ENCODE measurements at places on chromosomes 16 and 17.

GRCh38 chr16:68786685-68787418, 49.8 kb downstream of the CDH1 start:
- DNase-seq = no peak

DNA sequence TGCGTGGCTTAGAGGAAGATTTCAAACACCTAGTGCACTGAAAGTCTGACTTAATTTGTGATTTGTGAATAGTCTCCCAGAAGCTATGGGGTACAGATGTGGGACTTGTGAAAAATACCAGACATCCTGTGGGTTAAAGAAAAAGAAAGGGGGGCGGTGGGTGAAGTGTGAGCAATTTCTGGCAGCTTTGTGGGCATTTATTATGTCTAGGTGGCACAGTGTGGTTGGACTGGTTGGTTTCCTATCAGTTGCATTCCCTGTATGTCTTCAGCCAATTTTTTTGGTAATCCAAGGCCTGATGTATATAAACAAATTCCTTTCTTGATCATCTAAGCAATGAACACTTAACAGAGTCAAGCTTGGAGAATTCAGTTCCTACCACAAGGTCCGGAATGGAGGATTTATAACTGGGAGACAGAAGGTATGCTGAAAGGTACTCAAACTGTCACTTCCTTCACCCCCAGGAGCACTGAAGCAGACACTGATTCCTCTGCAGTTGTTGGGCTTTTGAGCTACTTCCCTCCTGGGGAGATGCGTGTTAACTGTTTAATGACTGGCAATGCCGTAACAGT, 211.6 kb downstream of the WWOX start:
- DNase-seq = no peak

DNA sequence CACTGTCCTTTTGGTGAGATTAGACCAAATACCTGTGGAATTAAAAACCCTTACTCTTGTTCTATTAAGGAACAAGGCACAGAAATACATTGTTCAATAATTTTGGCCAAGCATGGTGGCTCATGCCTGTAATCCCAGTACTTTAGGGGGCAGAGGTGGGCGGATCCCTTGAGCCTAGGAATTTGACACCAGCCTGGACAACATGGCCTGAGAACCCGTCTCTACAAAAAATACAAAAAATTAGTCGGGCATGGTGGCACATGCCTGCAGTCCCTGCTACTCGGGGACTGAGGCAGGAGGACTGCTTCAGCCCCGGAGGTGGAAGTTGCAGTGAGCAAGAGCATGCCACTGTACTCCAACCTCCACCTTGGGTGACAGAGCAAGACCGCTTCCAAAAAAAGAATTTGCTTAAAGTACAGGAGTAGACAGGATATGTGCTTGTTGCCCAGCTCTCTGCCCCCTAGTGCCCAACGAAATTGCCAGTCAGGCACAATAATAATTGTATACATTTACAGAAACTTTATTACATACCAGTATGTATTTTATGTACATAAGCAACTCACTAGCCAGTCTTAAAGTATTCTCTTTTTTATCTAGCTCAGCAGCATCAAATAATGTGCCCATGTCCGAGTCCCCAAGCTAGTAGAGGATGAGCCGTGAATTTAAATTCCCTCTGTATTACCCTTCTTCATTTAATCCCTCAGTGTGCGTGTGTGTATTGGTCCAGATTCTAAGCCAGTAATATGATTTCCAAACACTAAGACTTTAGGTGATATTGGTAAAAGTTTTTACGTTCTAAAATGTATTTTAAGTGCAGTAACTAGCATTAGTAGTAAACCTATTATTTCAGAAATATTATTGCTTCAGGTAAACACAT, 1.4 kb downstream of the THUMPD1 start:
- DNase-seq = no peak

GRCh38 chr17:34082404-34082803, 172.7 kb upstream of the CCL2 start:
- DNase-seq = no peak

GRCh38 chr17:45719335-45720071, 64.6 kb upstream of the CRHR1 start:
- no peak for DNase-seq

GRCh38 chr16:57145046-57146021, 40.5 kb downstream of the PSME3IP1 start:
- peak; percentile 15 for DNase-seq

GRCh38 chr17:82418001-82418986, at the start of the genes HEXD and OGFOD3:
Gene HEXD, plus strand, starts transcription at chr17:82418347. Its CDS starts 1,453 bp downstream, at chr17:82419800.
Gene OGFOD3, minus strand, starts transcription at chr17:82418586. Its CDS starts 101 bp downstream, at chr17:82418485.
- DNase-seq = no peak

DNA sequence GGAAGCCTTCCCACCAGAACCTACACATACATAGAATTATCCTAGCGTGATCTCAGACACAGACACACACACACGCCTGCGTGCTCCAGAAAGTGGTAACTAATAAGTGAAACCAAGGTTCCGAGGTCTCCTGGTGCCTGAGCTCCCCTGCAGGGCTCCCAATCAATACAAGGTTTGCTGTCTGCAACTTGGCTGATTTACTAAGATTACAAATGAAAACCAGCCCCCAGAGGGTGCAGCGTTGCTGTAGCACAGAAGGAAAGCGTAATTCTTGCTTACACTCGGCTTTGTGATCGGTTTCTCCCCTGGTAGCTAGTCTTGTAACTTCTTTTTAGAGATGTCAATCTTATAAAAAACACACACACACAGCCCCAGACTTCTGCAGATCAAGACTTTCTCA, 334.1 kb upstream of the XYLT1 start:
- DNase-seq = no peak

DNA sequence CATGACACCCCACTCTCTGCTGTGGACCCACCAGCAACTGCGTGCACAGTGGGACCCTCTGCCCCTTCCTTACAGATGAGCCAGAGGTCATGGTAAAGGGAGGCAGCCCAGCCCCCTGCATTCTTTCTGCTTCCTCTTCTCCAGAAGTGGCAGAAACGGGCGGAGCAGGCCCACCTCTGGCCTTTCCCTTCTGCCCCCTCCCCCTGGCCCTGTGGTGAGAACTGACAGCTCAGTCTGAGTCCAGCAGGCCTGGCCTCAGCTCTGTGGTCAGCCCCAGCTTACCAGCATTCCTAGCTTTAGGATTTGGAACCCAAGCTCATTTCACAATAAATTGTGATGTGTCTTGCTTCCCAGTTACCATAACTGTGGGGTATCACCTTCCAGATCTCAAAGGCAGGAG, 4.8 kb upstream of the ANKRD11 start:
- no peak for DNase-seq

DNA sequence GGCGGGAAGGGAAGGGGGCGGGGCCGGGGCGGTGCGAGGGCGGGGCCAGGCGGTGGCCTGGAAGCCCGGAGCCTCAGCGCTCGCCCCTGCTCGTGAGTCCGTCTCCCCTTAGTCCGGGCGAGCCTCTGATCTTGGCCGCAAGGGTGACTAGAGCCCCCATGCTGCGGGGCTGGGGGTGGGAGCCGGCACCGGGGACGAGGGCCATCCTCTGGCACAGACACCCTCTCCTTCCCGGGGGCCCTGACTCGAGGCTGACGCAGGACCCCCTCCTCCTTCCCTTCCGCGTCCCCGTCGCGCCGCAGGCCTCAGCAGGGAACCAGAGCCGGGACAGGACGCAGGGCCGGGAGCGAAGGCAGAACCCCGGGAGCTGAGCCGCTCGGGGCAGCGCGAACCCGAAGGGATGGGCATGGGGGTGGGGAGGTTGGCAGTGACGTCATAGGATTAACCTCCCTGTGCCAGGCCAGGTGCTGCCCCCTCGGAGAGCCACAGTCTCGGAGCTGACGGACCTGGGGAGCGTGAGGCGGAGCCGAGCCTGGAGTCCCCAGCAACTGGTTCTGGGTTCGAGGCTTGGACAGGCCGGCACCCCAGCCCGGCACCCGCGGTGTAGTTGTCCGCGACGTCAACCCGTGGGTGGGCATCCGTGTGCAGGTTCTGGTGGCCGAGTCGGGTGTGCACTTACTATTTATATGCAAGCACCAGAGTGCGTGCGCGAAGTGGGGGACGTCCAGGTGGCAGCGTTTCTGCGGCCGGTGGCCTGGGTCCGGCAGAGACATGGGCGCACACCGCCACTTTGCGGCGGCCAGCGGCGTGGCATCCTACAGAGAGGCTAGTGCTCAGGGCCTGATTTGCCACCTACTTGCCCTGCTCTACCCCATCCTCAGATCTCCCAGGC, 503 bp upstream of the PLCD3 start:
- DNase-seq = peak; percentile 54

DNA sequence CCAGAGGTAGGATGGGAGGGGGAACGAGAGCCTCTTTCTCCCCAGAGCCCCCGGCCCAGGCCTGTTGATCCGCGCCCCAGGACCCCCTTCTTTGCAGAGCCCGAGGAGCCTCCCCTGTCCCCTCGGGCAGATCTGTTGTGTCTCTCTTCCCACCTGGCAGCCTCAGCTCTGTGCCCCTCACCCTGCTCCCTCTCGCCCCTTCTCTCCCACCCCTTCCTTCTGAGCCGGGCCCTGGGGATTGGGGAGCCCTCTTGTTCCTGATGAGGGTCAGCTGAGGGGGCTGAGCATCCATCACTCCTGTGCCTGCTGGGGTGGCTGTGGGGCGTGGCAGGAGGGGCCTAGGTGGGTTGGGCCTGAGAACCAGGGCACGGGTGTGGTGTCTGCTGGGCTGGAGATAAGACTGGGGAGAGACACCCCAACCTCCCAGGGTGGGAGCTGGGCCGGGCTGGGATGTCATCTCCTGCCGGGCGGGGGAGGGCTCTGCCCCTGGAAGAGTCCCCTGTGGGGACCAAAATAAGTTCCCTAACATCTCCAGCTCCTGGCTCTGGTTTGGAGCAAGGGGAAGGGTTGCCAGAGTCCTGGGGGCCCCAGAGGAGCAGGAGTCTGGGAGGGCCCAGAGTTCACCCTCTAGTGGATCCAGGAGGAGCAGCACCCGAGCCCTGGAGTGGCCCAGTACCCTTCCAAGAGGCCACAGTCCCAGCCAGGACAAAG, 65.4 kb downstream of the MRC2 start:
- no peak for DNase-seq

DNA sequence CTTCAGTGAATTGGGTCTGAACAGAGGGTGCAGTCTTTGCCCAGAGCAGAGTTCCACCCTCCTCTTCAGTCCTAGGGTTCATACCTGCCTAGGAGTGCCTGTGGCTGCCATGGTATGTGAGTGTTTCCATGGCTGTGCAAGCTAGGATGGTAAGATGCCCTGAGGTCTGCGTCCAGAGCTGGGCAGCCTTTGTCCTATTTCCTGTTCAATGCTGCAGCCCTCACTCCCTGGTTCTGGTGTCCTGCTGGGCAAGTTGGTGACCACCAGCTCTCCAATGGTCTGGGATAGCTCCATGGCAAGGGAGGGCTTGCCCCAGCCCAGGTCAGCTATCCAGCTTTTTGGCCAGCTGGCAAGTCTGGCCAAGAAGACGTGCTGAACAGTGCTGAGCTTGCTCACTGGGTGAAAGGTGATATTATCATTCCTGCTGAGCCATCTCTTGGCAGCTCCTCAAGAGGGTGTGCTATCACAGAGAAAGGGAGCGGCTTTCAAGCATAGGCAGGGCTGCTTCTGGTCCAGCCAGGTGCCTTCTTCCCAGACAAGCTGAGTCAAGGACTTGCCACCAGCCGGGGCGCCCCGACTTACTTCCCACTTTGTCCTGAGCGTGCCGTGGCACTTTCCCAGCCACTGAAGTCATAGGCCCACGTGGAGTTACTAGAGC, 13.0 kb upstream of the NFATC3 start:
- no peak for DNase-seq

DNA sequence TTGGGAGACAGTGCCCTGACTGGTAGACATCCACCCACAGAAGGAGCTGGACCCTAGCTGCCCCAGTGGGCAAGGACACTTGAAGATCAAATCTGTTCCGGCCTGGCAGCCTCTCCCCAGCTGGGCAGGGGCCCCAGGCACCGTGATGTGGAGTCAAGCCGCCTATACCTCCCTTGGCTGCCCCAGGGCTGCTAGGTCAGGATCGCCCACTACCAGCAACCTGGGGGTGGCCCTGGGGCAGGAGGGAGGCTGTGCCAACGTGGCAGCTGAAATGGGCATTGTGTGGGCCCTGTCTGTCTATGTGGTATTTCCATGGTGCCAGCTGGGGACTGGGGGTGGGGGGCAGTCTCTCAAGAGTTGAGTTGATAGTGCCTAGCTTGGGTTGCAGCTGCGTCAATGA, 941 bp downstream of the PDK2 start:
- DNase-seq = no peak
